Activated naive CD4-positive, alpha-beta T cell (primary cell): ENCODE measurements at places on chromosomes 16 and 17.

DNA sequence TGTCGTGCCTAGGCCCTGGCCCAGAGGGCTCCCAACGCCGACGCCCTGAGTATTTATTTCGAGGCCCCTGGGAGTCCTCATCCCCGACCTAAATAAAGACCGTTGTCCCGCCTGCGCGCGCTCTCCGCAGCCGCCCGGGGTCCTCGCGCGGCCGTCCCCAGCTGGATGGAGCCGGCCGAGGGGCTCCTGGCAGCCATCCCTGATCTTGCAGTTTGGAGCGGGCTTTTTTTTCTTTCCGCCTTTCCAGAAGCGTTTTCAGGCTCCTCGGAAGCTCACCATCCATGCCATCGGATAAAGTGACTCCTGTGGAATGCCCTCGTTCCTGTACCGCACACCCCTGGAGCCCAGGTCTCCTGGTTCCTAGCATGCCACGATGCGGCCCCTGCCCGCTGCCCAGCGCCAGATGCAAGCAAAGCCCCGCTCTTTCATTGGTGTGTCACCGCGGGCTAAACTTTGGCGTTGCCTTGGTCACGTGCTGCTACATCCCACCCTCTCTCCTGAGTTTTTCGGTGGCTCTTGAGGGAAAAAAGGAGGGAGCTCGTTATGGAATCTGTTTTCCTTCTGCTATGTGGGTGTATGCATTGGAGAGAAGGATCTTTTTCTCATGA, 716 bp downstream of the TMEM94 start:
- no peak for DNase-seq

GRCh38 chr17:13601776-13602551, at the start of gene HS3ST3A1:
Gene HS3ST3A1, minus strand, starts transcription at chr17:13601929. Its CDS starts 800 bp downstream, at chr17:13601129.
- DNase-seq, result no peak

- DNase-seq, result no peak
These were observed 43.4 kb downstream of the SLFN5 start for GRCh38 chr17:35286120-35286781.

GRCh38 chr17:7480089-7480384, 606 bp upstream of the ZBTB4 start:
- no peak for DNase-seq

DNA sequence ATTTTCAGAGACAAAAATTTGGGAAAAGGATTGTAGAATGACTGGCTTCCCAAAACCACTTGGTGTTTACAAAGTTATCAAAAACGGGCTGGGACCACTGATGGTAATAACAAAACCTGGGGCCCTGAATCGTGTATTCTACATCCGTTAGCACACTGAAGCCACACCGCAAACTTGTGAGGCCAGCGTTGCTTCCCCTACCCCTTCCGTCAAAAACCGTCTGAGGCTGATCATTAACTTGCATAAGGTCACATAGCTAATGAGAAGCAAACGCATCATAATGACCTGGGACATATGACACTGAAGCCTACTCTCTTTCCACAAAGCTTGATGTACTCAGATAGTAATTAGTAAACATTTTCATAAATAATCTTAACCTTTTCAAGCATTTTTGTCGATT, 704.3 kb downstream of the MAF start:
- DNase-seq, result no peak

DNA sequence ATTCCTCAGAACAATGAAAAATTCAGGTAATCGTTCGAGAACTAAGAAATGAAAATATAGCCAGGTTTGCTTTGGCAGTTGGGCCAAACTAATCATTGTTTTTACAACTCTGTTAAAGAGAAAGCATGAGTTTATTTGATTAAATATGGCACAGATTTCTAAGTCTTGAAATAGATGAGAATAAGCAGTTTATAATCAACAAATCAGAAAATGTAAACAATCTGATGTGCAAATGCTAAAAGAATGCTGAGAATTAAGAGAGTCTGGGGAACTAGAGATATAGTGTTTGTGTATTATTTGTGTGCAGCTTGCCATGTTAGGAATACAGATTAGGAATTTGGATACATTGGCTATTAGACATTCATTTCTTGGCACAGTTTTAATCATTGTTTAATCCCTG, 212.5 kb downstream of the TANC2 start:
- no peak for DNase-seq

- no peak for DNase-seq
These were observed 85.2 kb upstream of the AKTIP start for GRCh38 chr16:53588081-53588648.

- DNase-seq, result no peak
These were observed 10.9 kb downstream of the ADGRG1 start for GRCh38 chr16:57639172-57639887.

GRCh38 chr16:84413244-84414004, 45.1 kb downstream of the ATP2C2 start:
- no peak for DNase-seq

- no peak for DNase-seq
These were observed 120.9 kb upstream of the CDC42EP4 start for GRCh38 chr17:73432624-73433190.

GRCh38 chr16:82955741-82956348, 329.1 kb downstream of the CDH13 start:
- DNase-seq, result no peak

GRCh38 chr17:46916211-46916610, 6.7 kb upstream of the GOSR2 start:
- DNase-seq, result no peak

- no peak for DNase-seq
These were observed 24.3 kb downstream of the MGRN1 start for GRCh38 chr16:4648917-4649316.

GRCh38 chr17:62671553-62671952, 44.1 kb downstream of the MRC2 start:
- no peak for DNase-seq

DNA sequence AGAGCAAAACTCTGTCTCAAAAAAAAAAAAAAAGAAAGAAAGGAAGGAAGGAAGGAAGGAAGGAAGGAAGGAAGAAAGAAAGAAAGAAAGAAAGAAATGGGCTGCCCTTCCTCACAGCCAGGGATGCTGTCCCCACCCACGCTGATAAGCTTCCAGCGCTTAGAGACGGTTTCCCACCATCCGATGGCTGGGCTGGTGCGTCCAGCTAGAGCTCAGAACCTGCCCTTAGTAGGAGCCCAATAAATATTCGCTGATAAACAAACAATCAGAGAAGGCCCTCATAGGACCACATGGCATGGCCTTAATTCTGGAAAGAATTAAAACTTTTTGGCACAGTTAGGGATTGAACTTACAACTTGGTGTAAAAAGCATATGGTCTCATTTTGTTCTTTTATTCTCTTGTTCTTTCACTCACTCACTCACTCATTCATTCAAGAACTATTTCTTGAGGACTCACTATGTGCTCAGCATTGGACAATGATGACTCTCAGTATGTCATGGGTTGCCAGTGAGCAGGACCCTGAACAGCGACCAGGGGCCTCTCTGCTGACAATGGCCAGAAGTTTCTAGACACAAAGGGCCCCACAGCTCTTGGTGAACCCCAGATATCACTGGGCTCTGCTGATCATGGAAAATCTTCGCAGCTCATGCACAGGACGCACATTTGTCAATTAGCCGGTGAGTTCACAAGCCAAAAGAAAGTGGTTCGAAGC, 32.5 kb upstream of the TNRC6C start:
- no peak for DNase-seq

DNA sequence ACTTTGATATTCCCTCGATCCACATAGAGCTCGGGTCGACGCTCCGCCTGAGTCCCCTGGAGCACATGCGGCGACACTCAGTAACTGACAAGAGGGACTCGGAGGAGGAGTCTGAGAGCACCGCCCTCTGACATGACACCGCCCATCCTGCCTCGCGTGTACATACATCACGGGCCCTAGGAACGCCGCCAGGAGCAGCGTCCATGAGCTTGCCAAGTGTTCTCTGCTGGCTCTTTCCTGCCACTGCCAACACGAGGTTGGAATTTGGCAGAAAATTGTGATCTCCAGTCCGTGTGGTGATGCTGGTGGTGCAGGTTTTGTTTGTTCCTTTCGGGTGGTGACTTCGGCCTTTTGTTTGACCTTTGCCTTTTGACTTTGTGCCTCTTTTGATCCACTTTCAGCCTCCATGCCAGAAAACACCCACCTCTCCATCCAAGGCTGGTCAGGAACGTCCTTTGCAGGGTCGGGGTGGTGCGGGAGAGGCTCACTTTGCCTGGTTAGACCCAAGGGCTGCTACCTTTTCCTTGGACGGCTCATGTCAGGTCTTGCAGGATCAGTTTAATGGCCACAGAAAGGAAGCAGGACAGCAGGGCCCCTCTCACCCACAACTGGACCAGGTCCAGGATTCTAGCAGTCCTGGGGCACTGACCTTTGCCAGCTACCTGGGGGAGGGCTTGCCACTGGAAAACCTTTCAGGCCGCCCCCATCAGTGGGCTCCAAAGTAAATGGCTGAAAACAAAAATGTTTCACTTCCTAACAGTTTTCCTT, 27.6 kb downstream of the ELAC2 start:
- DNase-seq, result no peak

DNA sequence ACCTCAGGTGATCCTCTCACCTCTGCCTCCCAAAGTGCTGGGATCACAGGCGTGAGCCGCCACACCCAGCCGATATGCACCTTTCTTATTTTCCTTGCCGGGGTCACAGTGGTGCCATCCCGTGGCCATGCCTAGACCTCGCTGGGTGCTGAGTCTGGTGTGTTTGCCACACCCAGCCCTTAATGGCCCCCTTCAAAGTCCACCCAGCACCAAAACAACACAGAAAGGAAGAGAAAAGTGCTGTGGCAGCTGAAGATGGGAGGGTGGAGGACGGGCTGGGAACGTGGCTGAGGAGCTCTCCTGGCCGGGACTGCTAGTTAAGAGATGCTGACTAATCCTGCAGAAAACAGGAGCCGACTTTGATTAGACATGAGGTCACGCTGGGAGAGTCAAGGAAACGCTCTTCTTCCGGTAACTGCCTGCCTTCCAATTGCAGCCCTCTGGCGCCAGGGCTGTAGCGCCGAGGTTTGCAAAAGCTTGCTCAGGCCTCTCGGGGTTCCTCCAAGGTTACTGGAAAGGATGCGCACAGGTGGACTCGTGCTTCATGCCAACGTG, 10.9 kb downstream of the SLC43A2 start:
- DNase-seq, result no peak

- DNase-seq, result no peak
These were observed 8.2 kb downstream of the NMRAL1 start for GRCh38 chr16:4465977-4466779.

DNA sequence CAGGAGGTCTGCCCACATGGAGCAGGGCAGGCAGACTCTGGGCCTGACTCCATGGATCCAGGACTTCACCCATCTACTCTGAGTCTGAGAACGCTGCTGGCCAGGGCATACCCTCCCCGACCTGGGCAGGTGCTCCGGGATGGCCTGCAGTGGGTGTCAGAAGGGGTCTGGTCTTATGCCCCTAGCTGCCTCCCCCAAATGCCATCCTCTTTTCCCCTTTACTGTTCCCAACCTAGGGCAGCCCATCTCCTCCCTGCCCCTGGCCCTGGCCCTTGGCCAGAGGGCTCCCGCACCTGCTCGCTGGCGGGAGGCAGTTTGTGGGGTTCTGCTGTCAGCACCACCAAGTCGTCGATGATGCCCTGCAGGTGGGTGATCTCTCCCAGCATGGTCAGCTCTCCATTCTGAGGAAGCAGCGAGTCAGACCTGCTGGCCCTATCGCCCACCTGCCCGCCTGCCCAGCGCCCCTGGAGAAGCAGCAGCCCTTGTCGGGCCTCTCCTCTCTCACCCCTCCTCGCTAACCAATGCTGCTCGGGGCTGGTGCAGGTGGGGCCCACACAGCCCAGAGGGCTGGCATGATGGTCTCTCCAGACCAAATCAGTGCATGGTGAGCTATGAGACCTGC, 8.2 kb downstream of the MTSS2 start:
- no peak for DNase-seq

GRCh38 chr16:10658943-10659342, 35.8 kb downstream of the TEKT5 start:
- DNase-seq, result no peak
